ENCODE measurements at places on chromosomes 3 and 15.

DNA sequence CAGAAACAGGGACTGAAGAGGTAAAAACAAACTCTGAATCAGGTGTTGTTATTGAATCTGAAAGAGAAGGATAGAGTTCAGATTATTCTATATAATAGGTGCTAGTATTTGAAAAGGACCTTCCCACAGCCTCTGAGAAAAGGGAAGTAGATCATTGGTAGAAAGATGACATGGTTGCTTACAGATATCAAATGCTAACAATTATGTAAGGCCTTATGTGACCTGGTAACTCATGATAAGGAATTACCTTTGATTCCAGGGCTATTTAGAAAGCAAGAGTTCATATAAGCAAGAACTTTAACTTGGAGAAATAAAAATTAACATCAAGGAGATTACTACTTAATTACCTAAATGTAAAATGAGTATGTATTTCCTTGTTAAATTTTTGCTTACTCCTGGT is 7.6 kb downstream of the SLC27A2 start:
- no peak for DNase-seq

- no peak for DNase-seq
Measured at GRCh38 chr3:114498539-114499370, 204.9 kb downstream of the TIGIT start.

DNA sequence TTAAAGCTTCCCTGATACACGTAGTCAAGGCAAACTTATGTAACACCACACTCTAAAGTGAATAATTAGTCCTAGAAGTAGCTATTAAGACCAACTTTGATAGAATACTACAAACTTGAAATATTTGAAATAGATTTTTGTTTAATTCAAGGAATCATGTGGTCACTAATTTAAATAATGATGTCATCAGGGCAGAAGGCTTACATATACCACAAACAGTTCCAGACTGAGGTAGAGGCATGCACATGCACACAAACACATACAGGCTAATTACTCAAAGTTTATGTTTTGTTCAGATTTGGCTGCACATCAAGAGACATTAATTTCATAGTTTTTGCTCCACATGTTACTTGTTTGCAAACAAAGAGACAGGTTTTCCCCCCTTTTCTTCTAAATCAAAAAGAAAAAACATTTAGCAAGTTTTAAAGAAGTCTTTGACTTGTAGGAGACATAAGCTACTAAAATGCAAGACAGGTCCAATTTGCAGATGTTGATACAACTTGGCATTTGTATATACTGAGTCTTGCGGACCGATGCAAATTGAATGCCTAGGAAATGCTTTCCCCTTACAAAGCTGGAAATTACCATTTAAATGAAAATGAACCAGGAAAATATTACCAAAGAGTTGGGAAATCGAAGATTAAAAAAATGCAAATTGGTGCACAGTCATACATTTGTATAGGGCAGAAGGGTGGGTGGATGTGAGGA is 594.8 kb downstream of the MAGI1 start:
- DNase-seq, result no peak

- DNase-seq, result no peak
Measured at GRCh38 chr3:67509471-67510075, 144.8 kb downstream of the SUCLG2 start.

GRCh38 chr15:72334842-72335241 is 14.9 kb upstream of the CELF6 start:
- DNase-seq, result no peak

GRCh38 chr3:49509028-49509561 is 39.0 kb downstream of the DAG1 start:
- no peak for DNase-seq

- no peak for DNase-seq
Measured at GRCh38 chr15:87563869-87564268, 692.7 kb downstream of the NTRK3 start.

DNA sequence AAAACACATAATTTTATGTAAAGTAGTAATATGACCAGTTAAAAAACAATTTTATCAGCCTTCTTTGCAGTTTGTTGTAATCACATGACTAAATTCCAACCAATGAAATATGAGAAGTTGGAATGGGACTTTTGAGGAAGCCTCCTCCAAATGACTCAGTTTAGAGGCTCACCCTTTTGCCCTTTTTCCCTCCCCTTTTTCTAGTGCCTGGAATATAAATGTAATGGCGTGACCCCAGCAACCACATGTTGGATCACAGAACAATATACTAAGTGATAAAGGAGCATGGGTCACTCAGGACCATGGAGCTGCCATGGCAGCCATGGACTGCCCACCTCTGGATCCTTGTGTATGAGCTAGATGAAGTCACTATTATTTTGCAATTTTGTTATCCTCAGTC is 48.8 kb upstream of the HEG1 start:
- no peak for DNase-seq

DNA sequence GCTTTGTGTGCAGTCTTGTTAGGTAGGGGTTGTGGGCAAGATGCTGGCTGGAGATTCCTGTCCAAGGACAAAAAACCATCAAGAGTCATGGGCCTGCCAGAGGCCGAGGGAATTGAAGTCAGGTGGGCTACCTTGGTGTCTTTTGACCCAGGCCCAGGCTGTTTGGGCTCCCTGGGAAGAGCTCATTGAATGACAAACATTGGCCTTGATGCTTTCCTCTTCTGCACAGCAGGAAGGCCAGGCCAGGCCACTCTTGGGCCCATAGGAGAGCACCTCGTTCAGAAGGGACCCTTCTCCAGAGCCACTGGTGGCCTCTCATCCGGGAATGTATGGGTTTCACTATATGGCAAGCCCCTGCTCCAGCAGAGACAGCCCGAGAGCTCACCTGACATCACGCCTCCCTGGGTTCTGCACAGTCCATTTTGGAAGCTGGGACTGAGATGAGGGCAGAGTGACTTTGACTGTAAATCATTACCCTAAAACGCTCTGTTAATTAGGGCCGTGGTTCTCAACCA is 169.1 kb downstream of the NSMCE3 start:
- no peak for DNase-seq

- no peak for DNase-seq
Measured at GRCh38 chr15:71752128-71752527, 58.2 kb upstream of the NR2E3 start.

- no peak for DNase-seq
Measured at GRCh38 chr3:163391407-163392181, 1686.7 kb downstream of the SI start.

DNA sequence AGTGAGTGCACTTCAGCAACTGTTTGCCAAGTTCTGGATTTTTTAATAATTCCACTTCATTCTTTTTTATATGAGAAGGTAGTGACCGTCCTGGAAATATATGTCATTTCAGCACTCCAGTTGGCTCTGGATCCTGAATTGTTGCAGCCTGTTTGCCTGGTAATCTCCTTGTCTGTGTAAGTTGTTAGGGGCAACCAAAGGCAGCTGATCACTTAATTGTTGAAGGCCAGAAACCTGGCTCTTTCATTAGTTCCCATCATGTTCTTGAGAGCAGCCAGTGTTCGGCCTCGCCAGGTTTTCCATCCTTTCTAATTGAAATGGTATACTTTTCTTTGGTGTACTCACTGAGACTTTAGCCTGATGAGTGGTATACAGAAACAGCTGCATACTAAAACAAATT is 168.6 kb downstream of the SOX2 start:
- no peak for DNase-seq

DNA sequence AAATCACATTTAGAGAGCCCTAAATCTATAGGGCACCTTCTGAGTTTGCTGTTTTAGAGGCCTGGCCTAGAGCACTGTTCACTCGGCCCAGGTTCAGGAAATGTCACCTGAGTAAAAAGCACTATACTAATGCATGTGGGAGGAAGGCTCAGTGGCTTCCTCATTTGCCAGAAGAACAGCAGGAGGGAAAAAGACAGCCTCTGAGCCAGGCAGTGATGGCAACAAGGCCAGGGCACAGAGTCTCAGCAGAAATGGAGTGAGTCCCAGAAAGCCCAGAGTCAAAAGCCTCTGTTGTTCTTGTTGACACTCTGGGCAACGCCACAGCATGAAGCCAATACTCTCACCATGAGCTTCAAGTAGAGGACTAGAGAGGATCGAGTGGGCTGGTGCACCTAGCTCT is 25.9 kb downstream of the LTF start:
- no peak for DNase-seq

- no peak for DNase-seq
Measured at GRCh38 chr3:132382267-132382666, 35.0 kb upstream of the DNAJC13 start.

DNA sequence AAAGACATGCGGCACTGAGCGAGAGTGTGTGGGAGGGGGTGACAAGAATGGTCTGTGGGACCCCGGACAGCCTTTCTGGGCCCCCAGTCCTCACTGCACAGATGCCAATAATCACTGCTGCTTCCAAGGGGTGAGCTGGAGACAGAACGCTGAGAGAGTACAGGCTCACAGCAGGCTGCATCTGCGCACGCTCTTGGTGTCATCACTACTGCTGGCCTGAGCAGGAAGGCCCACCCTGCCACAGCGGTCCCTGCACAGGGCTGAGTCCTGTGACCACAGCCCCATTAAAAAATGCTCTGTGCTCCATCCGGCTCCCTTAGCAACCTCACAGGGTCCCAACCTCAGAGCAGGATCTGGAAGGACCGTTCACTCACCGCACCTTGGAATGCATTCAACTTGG is 205.5 kb upstream of the NSMCE3 start:
- no peak for DNase-seq

- no peak for DNase-seq
Measured at GRCh38 chr3:180789774-180790173, 110.5 kb upstream of the CCDC39 start.

DNA sequence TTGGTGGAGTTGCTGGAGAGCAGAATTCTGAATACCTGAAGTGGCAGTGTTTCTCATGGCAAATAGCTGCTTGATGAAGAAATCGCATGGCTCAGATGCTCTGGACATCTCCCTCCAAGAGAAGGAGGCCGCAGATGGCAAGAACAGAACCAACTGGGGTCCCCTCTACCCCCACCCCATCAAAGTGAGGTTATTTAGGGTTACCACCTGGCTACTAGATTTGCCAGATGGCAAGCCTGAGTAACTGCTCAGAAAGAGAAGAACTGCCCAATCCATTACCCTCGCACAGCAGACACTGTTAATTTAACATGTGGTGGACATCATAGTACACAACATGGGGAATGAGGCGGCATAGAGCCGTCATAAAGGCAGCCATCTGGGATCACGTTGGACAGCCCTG is 30.5 kb upstream of the LIPC start:
- DNase-seq, result no peak

DNA sequence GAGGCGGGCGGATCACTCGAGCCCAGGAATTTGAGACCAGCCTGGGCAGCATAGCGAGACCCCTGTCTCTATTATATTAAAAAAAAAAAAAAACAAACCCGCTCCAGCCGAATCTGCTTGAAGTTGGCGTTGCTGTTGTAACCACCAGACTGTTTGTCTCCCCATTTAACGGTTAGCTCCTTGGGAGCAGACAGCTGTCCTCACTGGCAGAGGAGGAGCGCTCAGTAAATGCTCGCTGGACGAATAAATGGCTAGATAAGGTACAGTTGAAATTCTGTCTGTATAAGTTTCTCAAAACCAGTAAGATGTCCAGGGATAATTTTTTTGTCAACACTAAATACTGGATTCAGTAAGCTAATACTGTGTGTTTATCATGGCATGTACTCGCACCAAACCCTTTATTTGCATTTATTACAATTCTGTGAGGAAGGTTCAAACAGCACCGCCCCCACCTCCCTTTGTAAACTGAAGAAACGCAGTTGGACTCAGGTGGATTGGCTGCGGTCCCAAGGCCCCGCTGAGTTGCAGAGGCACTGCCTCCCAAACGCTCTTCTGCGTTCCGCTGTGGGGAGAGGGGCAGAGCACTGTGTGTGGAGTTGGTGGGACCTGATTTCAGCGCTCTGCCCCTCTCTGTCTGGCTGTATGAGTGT is 1.1 kb downstream of the RCCD1 start:
- no peak for DNase-seq

DNA sequence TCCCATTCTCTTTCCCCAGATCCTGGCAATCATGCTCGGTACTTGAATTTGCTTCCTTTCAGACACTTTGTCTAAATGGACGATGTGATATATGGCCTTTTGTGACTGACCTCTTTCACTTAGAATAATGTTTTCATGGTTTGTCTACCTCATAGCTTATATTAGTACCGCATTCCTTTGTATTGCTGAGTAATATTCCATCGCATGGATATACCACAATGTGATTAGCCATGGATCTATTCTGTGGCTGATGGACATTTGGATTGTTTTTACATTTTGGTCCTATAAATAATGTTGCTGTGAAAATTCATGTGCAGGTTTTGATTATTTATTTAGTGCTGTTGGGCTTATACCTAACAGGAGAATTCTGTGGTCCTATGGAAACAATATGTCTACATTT is 458.6 kb downstream of the GABRG3 start:
- DNase-seq, result no peak

GRCh38 chr3:138609898-138610266 is 1.3 kb downstream of the FAIM start:
- DNase-seq, result no peak

DNA sequence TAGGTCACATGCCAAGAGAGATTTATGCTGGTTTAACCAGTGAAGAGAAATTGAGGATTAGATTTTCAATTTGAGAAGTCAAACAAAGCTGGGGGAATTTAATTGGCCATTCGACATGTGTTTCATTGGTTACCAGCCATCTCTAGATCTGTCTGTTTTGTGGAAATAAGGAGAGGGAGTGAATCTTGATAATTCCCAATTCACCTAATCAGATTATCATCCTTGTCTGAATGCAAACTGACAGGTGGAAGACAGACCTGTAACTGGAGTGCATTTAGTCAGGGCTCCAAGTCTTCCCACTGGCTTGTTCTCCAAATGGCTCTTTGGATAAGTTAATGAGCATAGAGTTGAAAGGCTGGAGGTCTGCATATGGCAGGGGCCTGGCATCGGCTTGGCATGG is 1049.3 kb downstream of the NTRK3 start:
- no peak for DNase-seq

DNA sequence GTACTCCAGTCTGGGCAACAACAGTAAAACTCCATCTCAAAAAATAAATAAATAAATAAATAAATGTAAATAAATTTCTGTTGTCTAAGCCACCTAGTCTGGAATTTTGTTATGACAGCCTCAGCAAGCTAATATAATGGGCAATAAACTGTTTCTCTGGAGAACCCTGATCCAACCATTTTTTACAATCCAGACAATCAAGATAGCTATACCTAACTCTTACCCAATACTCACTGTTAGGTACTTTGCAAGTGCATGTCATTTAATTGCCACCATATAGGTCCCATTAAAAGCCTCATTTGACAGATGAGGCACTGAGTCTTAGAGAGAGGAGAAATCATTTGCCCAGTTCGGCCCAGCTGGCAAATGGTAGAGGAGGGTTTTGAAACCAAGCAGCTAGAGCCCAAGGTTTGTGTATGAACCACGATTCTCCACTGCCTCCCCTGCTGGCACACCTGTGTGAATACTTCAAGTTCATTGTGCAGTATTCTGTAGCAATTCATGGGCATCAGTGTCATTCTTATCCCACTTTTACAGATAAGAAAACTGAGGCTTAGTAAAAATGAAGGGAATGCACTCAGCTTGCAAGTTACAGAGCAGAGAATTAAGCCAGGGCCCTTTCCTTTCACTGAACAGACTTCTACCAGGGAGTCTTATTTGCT is 107.0 kb upstream of the UBE2E1 start:
- DNase-seq, result no peak

- DNase-seq, result no peak
Measured at GRCh38 chr3:102926618-102927017, 491.8 kb downstream of the ZPLD1 start.

- DNase-seq, result no peak
Measured at GRCh38 chr3:124775877-124776276, 45.6 kb downstream of the UMPS start.

GRCh38 chr3:71006810-71007785 is 576.4 kb downstream of the FOXP1 start:
- no peak for DNase-seq

All from stimulated activated CD4-positive, alpha-beta T cell treated with anti-CD3 and anti-CD28 coated beads, Interleukin-2, amount 100 ng/mL, for 24 hours (primary cell).